ENCODE measurements at places on chromosomes 5 and 9. TPM values are rescaled to one million over a fixed set of nuclear protein-coding genes. Genes with fewer than 3 reads are reported as not detected.
A peak's percentile ranks its signal among the peaks of the same experiment; 100 is the strongest.

GRCh38 chr5:171521219-171521633, 101.8 kb downstream of the FGF18 start:
- DNase-seq: peak; percentile 91

GRCh38 chr9:96430377-96430776, 12.2 kb upstream of the ZNF367 start:
- DNase-seq: no peak

DNA sequence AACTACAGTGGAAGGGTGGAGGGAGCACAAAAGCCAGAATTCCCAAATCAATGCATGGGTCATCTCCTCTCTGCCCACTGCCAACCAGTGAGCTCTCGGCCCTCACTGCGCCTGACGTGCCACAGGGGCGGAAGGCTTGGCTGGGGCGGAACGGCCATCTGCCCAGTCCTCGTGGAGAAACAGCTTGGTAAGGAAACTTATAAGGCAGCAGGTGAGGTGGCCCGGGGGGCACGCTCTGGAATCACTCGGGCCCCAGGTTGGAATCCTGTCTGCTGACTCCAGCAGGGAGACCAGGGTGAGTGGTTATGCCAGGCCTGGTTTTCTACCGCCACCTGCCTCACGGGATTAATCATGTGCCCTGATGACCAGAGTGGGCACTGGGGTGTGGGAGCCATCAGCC, 52.3 kb downstream of the VAV2 start:
- no peak for DNase-seq

DNA sequence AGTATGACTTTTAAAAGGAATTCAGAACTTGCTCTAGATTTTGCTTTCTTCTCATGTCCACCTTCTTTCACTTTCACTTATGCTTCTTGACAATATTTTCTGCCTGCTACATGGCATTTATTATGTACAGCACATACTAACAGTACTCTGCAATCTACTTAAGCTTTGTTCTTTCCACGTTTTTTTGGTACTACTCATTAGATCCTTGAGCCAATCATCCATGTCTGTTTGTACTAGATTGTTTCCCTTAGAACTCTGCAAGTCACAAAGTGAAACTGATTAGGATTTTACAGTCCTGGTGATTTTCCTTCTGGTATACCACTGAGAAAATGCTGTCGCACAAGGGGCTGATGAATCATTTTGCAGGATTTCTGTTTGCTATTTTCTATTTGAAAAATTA, 78.3 kb downstream of the PARP8 start:
- DNase-seq: peak; percentile 33

DNA sequence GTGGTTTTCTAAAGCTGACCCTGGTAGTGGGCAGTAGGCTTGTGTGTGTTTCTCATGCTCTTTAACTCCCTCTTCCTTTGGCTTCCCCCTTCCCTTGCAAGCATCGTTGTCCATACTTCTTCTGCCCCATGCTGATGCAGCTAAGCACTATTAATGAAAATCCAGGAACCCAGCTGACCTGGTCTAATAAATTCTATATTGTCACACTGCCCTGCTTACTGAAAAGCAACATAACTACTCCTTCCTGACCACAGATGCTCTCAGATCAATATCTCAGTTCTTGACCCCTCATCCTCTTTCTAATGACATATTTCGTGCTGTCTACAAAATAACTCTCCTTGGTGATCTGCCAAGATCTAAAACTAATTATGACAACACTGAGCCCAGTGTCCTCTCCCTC, 405.5 kb downstream of the EFNA5 start:
- no peak for DNase-seq

DNA sequence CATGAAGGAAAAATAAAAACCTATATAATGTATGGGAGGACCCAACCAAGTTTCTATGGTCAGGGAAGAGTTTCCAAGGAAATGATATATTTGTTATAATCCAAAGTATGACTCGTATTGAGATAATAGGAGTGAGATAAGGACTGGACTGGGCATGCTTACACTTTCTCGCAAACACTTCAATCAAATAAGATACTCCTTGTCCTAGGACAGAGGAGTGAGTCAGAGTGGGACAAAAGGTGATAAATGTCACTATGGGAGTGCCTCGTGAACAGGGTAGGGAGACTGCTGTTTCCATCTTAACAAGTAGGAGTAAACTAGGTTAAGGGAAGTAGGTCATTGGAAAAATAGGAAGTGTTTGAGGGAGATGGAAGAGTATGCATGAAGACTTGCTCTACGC, 47.2 kb downstream of the MACIR start:
- peak; percentile 70 for DNase-seq

DNA sequence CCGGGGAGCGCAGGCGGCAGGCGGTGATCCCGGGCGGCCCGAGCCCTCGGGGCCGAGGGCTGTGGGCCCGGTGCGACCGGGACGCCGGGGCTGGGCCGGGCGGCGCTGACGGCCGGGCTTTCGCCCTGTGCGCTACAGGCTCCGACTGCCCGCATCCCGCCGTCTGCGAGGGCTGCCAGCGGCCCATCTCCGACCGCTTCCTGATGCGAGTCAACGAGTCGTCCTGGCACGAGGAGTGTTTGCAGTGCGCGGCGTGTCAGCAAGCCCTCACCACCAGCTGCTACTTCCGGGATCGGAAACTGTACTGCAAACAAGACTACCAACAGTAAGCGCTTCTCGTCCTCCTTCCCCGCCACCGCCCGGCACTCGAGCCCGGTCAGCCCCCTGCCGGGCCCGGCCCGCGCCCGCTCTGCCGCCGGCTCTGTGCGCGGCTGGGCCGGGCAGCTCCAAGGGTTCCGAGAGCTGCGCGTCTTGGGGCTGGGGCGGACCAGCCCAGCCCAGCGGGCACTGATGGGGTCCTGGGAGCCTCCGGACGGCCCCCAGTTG, 1.6 kb downstream of the LMX1B start:
- DNase-seq: no peak

DNA sequence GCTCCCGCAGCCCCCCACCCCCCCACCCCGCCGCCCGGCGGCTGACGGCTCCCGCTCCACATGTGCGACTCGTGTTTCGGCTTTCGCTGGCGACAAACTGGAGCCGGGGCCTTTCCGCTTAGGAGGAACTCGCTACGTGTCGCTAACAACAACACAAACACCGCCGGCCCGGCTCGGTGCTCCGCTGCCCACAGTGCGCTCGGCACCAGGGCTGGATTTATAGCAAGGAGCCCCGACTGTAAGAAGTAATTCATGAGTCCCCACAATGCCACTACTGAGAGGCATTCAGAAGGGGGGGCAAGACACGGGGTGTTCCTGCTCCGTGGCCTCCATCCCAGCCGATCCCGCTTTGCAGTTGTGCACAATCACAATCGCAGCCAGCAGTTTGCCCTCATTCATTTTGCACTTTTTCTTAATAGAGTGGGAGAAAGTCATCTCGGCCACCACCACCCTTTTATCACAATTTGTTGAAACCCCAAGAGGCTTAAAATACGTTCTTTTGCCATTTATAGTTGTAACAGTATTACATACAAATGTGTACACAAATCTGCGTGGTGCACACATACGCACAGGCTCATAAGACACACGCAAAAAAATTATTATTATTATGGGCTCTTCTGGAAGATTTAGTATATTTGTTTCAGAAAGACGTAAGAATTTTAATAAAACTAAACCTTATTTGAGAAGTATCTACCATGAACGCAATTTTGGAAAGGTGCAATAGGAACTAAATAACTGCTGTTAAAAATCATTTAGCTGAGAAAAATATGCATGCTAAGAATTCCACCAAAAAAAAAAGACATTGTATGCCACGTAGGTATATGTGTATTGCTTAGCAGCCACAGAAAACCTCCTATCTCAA, 48.1 kb downstream of the EBF1 start:
- DNase-seq: peak; percentile 34

DNA sequence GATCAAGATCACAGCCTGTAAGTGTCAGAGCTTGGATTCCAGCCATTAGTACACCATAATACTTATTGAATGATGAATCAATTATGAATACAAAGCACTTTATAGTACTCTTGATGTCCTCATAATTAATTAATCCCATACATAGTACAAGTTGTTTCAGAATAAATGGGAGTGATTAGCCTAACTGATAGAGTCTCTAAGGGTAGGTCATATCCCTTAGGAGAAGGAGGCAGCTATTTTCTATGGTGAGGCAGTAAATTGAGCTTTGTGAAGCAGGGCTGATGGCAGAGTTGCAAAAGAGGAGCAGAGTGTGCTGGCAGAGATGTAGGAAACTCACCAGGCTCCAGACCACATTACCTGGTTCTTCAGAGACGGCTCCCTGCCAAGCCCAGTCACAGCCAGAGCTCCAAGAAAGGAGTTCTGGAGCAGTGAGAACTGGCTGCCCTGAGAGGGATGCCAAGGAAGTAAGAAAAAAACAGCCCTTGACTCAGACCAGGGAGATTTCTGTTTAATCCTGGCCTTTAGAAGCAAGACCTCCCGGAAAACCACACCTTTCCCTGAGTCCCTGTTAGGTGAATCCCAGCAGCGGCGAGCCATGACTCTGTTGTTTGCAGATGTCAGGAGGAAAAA, 112.9 kb downstream of the SH3TC2 start:
- peak; percentile 81 for DNase-seq

DNA sequence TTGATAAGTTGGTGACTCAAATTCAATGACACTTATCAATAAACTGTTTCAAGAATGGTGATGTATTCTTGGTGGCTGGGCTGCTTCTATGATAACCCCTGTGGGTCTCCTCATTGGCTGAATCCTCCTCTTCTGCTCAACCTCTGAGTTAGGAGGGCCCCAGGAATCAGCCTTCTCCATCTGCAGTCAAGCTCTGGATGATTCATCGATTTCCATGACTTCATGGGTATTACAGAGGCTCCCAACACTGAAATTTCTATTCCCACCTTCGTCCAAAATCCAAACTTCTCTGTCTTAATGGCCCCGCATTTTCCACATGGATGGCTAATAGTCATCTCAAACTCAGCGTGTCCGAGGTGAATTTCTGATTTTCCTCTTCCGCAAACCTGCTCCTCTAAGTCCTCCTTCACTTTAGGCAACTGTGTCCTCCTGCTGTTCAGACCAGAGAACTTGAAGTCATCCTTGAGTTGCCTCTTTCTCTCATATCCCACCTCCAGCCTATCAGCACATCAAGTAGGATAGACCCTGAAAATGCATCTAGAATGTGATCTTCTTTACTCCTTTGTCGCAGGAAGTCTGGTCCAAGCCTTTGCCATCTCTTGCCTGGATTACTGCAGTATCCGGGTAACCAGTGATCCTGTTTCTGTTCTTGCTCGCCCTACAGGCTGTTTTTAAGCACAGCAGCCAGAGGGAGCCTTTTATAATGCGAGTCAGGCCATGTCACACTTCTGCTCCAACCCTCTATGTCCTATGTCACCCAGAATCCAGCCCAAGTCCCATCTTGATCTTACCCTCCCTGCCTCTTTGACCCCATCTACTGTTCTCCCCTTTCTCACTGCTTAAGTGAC, 41.4 kb upstream of the IL7R start:
- DNase-seq: peak; percentile 47

- no peak for DNase-seq
These were observed 364.6 kb downstream of the DMRT2 start for GRCh38 chr9:1414711-1415131.

GRCh38 chr9:131727795-131728545, 11.9 kb downstream of the RAPGEF1 start:
- DNase-seq: peak; percentile 62

GRCh38 chr9:121297389-121297788, 29.4 kb downstream of the GSN start:
- DNase-seq: no peak

DNA sequence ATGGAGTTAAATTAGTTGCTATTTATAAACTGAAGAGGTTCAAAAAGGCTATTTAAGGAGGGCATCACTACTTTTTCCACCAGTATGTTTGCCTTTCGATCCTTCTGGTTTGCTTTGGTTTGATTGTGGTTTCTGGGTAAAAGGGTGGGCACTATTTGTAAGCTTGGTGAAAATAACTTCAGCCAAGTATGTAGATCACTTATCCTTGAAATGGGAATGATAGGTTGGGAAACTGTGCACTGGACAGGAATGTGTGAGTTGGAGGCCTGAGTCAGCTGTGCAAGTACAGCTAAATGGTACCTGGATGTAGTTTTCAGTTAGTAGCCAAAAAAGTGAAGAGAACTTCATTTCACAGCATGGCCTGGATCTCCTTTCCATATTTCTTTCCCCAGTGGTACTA, 466.2 kb downstream of the ENC1 start:
- DNase-seq: no peak

DNA sequence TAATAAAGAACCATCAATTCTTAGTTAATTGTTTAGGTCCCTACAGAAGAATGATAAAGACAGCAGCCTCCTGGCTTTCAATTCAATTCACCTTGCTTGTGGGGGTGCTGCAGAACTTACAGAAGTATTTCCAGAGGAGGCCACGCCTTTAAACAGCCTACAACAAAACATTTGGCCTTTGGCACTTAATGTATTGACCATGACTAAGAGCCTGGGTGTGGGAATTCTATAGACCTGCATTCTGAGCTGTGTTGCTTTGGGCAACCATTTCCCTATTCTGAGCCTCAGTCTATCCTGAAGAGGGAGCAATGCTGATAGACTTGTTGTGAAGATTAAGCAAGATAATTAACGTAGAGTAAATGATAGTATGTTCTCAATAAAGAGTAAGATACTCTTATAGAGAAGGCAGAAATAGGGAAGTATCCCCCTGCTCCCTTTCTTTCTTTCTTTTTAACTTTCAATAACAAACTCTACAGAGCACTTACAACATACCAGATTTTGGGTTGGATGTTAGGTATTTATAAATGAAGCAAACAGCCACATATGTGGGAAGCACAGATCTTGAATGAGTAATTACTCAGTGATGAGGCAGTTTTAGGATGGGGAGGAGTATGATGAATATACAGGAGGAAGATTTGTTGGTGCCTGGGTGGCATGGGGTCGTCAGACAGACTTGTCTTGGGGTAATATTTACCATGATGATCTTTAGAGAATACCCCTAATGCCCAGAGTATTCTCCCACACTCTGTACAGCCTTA, 28.4 kb downstream of the PAPPA start:
- DNase-seq: no peak

DNA sequence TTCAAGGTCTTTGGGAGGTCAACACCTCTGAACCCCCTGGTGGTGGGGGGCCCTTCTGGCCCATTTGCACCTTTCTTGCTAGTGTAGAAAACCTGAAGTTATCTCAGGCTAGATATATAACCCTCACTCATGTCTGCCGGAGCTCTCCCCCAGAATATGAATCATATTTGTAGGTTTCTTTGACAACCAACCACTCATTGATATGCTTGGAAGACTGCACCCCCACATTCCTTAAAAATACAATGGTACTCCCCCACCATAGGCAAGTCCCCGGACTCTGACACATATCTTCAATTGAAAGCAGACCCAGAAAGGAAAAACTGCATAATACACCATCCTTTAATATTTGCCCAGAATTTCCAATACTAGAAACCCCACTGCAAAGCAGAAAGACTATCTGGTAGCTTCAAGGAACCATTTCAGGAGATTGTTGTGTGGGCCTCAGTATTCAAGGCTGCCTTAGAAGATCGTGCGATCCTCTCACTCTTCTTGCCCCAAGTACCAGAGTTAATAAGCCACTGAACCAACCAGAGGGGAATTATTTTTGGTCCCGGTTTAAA, 978 bp upstream of the UBE2B start:
- DNase-seq: peak; percentile 13

The FBN2 gene
- 0.37 TPM for total RNA-seq

The DAB2 gene
- total RNA-seq: 45.9 TPM

The F2RL2 gene
- 4.9 TPM for total RNA-seq

The SLC6A7 gene
- not detected for total RNA-seq

The NIPBL gene
- 12.0 TPM for total RNA-seq

The PCDHA7 gene
- not detected for total RNA-seq

The EPB41L4A gene
- total RNA-seq: not detected

The GRPEL2 gene
- total RNA-seq: 14.1 TPM

Measured in M059J (cell line).